ENCODE measurements at places on chromosomes 7 and 10.

DNA sequence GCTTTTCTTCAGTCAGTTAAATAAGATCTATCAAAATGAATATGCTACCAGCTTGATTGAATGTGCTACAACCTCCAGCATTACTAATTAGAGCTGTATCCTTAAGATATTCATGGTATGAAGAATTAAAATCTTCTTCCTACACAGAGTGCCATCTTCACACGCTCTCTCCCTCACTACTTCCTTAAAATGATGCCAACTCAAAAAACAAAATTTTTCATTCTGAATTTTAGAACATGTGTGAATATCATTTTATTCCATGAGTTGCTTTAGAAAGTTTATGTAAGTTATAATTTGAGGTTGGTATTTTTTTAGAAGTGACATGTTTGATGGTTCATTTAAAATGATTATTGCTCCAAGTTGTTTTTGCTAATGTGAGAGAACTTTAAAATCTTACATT, 407.5 kb upstream of the CELF2 start:
- no peak for DNase-seq

DNA sequence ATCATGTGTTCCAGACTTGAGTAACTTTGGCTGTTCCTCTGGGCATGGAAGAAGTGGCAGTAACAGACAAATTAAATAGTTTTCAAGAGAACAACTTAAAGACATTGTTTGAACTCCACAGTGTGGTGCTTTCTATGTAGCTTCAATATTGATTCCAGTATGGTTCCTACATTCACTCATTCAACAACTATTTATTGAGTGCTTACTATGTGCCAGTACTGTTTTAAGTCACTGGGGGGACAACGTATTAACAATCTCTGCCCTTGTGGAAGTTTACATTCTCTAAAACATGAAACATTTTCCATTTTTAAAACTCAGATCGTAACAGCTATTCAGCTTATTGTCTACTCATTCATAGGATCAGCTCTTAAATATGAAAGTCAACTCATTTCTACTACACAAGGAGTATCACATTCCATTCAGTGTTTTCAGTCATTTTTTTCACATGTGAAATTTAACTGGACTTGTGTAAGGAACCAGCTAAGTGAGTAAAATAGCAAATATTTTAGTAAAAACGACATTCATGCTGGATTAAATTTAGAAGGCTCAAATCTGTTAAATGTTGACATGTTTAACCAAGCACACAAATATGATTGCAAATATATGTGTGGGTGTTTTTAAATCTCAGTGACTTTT, 13.6 kb upstream of the CUBN start:
- DNase-seq = no peak

DNA sequence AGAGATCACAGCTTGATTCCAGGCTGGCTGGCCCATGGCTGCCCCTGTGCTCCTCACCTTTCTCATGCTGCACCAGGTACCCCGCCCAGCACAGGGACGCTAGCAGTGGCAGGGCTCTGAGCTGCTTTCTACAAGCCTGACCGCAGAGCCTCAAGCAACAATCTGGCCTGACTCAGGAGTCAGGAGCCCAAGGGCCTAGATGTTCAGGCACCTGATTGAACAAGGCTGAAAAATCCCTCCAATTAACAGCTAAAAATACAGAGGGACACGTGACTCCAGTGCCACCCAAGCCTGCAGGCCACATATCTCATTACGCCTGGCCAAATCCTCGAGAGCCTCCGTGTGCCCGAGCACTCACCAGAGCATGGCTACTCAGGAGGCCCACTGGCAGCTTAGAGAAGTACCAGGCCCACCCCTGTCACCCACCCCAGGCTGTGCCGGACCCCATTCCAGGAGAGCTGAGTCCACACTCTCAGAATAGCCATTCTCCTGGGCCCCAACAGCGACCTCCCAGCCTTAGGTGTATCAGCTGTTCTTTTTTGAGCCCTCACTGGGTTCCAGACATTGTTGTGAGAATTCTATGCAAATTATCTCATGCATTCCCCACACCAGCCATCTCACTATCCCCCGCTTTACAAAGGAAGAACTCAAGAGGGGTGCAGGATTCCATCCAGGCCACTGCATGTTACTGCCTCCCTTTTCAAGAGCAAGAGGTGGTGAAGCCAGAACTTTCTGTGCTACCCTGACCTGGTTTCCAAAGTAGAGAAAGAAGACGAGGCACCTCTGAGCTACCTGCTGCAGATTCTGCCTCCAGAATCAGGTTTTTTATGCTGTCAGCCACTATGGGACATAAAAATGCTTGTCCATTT, 98.3 kb downstream of the COL13A1 start:
- no peak for DNase-seq

DNA sequence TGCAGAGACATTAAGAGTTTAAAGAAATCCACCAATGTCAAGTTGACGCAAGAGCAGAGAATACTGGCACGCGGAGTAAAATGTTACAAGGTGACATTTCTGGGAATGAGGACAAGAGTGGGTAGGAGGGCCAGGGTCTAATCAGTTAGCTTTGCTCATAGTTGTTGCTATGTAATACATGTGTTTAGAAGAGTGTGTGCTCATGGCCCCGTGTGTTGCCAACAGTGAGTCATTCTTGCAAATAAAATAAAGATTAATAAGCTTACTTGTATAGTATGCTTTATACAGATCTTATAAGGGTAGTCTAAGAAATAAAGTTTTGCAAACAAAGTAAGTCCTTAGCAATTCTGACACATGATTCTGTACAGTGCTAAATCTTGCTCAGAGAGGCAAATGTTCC, 64.5 kb downstream of the DNMBP start:
- DNase-seq = no peak

GRCh38 chr10:104077663-104078151, 8.0 kb downstream of the COL17A1 start:
- no peak for DNase-seq

- DNase-seq = peak; percentile 10
Measured at GRCh38 chr7:106462365-106462859, 177.6 kb upstream of the NAMPT start.

DNA sequence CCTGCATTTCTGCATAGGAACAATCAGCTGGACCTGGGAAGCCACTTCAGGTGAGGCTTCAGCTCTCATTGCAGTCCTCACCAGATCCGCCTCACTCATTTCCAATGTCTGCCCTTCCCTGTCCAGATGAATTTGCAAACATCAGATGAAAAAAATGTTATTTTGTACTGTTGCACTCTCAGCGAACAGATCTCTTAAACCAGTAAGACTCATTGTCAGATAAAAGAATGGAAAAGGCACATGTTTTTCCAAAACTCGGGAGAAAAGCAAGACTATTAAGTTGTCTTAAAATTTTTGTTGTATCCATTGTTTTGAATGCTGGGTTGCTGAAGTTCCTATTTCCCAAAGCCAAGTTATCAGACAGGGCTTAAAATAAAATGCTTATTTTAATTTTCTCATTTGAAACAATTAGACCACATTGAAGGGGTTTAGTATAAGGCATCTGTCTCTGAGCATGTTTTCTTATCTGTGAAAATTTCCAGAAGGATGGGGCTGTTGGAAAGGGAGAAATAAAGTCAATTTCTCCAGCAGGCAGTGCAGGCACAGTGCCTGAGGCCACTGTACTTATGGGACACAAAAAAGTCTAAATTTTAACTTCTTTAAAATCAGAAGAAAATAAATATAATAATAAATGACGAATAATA, 396.8 kb downstream of the KCNMA1 start:
- no peak for DNase-seq

DNA sequence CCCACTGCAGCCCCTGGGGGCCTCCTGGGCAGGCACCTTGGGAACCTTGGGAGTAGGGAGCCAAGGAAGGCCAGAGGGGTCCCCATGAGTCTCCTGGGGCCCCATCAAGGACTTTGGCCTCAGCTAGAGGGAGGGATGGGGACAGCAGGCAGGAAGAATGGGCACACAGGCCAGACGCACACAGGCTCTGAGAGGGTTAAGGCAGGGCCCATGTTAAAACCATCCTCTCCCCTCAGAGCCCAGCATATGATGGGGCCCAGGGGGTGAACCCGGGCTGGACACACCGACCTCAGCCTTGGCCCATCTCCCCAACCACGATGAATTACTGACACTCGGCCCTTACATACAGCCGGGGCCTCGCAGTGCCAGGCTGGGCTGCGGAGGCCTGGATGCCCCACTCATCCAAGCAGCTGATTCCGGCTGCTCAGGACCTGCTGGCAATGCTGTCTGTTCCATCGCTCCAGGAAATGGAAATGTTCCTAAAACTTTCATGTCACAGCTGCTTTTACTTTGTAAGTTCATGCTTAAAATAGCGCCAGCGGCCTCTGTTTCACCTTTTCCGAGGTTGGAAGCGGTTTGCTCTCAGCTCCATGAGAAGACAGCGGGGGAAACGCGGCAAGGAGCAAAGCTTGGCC, 17.3 kb upstream of the INPP5A start:
- no peak for DNase-seq

GRCh38 chr10:78947226-78947625, 121.5 kb upstream of the ZMIZ1 start:
- no peak for DNase-seq

GRCh38 chr10:43852149-43852548, 203.5 kb upstream of the ZNF32 start:
- no peak for DNase-seq

GRCh38 chr10:7260412-7260900, 150.4 kb downstream of the SFMBT2 start:
- DNase-seq = peak; percentile 45

GRCh38 chr7:159197066-159197975, 52.7 kb upstream of the VIPR2 start:
- DNase-seq = no peak

GRCh38 chr10:5079836-5080235, 14.4 kb upstream of the AKR1C3 start:
- peak; percentile 53 for DNase-seq

DNA sequence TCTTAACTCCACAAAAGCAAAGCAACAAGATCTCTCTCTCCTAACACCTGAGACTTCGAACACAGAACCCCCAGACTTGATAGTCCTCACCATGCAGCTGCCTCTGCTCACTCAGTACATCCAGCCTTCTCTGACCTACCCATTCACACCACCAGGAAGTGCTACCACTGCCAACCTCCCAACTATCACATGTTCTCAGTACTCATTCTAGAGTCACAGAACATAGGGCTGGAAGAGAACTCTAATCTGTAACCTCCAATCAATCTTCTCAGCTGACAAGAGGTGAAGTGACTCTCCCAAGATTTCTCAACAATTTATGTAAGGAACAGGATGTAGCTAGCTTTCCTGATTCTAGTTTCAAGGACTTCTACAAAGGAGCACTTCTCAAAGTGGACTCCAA, 3.8 kb downstream of the NUDCD3 start:
- no peak for DNase-seq

- DNase-seq = no peak
Measured at GRCh38 chr7:158858592-158859503, 2.5 kb downstream of the DYNC2I1 start.

GRCh38 chr7:136523571-136523970, 344.9 kb upstream of the CHRM2 start:
- DNase-seq = no peak

DNA sequence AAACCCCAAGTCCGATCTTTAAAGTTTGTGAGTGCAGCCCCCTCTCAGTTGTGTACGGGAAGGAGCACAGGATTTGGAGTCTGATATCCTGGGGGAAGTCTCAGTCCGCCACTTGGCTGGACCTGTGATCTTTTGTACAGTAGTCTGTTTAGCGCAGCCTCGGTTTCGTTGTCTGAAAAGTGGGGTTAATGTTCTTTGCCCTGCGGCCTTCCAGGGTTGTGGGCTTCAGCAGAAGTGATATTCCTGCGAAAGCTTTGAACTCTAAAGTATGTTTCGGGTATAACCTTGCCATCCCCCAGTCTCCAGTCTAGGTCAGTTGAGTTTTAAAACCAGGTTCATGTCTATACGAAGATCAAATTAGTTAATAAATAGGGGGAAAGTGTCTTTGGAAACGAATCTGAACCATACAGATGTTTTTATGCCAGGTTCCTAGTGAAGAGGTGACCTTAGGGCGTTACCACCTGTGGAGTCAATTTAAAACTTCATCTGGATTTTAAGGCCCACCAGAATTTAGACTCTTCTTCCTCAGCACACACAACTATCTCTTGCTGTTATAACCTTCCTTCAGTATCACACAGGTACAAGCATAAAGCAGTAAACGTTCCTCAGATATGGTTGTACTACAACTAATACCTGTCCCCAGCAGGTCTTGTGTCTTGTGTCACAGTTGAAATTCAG, 904 bp downstream of the R3HCC1L start:
- no peak for DNase-seq

DNA sequence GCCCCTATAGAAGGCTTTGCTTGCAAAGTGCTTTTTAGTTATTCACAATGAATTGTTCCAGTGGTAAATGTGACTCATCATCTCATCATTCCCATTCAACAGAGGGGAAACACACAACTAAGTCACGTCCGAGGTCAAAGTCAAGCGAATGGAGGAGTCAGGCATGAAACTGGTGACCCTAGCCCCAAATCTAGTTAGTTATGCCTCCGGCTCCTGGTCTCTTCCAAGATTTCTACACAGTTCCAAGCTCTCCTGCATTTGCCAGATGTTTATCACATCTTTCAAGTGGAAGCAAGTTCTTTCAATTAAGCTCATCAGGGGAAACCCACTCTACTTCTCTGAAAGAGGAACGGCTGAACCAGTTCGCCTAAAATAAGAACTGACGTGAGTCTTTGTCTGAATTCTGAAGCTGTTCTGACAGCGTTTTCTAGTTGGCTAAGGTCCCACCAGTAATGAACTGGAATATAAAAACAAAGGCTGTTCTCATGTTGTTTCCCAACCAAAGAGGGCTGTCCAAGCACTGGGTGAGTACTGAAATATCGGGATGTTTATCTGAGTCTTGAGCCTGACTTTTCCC, 140.9 kb upstream of the NRBF2 start:
- DNase-seq = no peak

DNA sequence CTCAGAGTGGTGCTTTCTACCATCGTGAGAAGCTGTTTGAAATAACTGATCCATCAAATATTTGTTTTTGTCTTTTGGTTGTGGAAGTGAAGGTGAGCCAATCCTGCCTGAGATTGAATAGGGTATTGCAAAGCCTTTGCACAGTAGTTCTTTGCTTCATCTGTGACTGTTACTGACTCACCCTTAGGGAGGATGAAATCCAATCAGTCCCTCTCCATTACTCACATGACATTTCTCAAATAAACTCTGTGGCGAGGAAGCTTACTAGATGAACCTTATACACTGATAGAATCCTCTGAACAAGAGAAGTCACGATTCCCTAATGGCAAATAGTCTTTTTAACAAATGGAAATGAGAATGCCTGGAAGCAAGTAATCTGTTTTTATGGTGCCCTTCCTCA, 31.9 kb downstream of the HEPACAM2 start:
- peak; percentile 3 for DNase-seq

GRCh38 chr10:128960517-128960916, 506.5 kb upstream of the MGMT start:
- DNase-seq = no peak

- DNase-seq = no peak
Measured at GRCh38 chr7:47471831-47472230, 110.1 kb downstream of the TNS3 start.

- DNase-seq = no peak
Measured at GRCh38 chr10:126402721-126403695, 14.7 kb upstream of the ADAM12 start.
